ENCODE measurements at places on chromosomes 7 and 10.

DNA sequence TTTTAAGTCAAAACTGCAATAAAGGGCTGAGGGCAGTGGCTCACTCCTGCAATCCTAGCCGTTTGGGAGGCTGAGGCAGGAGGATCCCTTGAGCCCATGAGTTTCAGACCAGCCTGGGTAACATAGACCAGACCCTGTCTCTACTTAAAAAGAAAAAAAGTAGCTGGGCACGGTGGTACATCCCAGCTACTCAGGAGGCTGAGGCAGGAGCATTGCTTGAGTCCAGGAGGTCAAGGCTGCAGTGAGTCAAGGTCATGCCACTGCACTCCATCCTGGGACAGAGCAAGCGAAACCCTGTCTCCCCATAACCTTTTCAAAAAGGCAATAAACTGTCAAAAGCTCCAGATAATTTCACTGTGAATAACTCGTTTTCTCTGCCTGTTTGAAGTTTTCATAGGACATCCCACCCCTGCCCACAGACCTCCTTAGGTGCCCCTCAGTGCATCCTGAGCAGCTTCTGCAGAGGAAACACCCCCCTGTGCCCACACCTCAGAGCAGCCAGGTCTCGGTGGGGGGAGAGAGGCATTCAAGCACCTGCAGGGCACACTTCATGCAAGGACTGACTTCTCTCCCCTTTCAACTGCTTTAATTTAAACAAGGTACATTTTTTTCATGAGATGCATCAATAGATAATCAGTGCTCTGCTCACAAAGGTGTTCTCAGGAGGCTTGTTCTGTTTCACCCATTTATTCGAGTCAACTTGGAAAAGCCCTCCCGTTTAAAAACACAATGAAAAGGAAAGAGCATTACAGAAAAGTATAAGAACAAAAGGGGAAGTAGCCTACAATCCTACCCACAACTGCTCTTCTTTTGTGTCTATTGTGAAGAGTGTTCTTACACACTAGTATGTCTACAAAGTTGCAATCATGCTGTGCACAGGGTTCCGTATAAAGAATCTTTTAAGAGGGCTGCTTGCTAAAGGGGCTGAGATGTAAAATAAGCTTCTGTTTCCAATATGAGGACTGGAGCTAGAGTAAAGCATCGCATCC is 104.9 kb downstream of the KMT2E start:
- DNase-seq: no peak

DNA sequence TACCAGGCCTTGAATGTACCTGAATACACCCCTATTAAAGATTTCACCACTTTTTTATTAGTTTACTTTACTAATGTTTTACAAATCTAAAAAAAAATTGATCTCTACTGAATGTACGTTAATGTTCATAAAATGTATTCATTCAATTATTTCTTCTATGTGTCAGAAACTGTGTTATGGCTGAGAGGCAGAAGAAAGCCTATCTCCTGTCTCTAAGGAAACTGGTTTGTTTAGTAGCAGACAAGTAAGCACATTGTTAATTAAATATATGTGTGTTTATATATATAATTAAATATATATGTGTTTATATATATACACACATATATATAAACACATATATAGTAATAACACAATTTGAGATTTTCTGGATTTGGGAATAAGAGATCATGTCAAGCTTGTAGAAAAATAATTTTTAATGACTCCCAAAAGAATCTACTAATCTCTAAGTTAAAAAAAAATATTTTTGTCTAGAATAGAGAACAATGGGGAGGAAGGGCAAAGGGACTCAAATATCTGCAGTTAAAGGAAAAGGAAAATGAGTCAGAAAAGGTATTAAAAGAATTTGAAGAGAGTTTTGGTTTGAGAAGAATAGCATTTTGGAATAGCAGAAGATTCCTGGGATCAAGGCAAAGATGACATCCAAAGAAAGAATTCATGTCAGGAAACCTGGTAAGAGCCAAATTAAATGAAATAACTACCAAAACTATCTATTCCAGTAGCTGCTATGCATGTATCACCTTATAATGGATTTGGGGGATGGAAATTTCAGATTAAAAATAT is 92.1 kb downstream of the CH25H start:
- no peak for DNase-seq

GRCh38 chr7:121294448-121294992 is 34.3 kb upstream of the WNT16 start:
- no peak for DNase-seq

- DNase-seq: no peak
These were observed 12.1 kb downstream of the TAS2R40 start for GRCh38 chr7:143233816-143234532.

GRCh38 chr10:59234194-59234593 is 57.8 kb downstream of the PHYHIPL start:
- no peak for DNase-seq

- DNase-seq: no peak
These were observed 26.4 kb upstream of the PRKAR2B start for GRCh38 chr7:107017965-107018719.

GRCh38 chr10:128950159-128950915 is 516.7 kb upstream of the MGMT start:
- DNase-seq: no peak

GRCh38 chr7:150968734-150969372 is 9.3 kb downstream of the KCNH2 start:
- DNase-seq: no peak

- DNase-seq: no peak
These were observed 345.7 kb downstream of the GLRX3 start for GRCh38 chr10:130481936-130482335.

DNA sequence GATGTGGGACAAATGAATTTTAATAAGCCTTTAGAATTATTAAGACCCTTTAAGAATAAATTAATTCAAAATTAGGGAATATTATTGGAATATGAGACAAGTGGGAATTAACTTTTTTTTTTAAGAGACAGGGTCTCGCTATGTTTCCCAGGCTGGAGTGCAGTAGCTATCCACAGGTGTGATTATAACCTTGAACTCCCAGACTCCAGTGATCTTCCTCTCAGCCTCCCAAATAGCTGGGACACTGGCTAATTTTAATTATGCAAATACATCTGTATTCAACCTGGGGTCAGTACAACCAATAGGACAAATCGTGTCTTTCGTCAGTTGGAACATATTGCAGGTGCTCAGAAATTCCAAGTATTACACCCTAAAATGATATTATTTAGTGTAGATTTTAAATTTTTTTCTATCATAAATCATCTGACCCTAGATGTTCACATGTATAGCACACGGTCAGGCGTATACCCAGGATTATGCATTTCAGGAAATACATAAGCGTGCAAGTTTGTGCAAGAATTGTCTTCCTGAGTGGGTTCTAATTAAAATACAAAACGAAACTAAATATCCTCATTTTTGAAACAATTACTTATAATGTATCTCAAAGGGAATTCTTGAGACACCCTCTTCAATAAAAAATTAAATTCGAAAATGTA is 1.2 kb downstream of the NT5C3A start:
- no peak for DNase-seq

DNA sequence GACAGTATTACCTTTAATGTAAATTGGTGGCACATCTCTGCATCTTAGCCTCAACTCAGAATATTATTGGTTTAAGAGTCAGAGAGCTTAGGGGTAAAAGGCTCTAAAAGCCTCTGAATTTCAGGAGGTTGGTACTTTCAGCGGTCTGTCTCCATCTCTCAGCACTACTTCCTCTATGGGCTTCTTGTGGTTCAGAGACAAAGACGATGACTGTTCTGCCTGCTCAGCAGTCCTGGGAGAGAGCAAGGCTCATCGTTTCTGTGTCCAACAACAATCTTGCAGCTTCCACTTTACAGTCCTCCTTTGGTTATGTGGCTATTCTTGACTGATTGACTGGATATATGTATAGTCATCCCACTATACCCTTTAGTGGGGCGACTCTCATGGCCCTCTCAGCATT is 394.7 kb downstream of the AUTS2 start:
- no peak for DNase-seq

Measured in stimulated activated CD8-positive, alpha-beta memory T cell treated with anti-CD3 and anti-CD28 coated beads, Interleukin-12 subunit alpha, Interleukin-12 subunit beta, amount 100 ng/mL, for 1 hour (primary cell).